ENCODE measurements at places on chromosomes 2 and 18.
A peak's percentile ranks its signal among the peaks of the same experiment; 100 is the strongest.

DNA sequence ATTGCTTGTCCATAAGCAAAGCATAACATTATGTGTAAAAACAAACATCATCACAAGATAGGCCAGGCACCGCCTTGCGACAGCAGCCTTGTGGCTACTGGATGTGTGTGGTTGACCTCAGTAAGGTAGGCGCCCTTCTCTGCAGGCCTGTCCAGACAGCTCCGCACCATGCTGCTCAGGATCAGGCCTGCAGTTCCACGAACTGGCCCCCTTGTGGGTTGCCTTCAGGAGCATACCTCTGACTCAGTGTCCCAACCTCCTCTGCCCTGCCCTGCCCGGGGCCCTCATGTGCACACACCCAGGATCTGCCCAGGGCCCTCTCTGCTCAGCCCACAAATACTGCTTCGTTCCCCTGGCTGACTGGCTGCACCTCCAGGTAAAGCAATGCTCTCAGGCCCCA, 16.1 kb upstream of the ZNF236 start:
- no peak for DNase-seq

- DNase-seq: no peak
Measured at GRCh38 chr2:148483665-148484064, 160.9 kb upstream of the EPC2 start.

DNA sequence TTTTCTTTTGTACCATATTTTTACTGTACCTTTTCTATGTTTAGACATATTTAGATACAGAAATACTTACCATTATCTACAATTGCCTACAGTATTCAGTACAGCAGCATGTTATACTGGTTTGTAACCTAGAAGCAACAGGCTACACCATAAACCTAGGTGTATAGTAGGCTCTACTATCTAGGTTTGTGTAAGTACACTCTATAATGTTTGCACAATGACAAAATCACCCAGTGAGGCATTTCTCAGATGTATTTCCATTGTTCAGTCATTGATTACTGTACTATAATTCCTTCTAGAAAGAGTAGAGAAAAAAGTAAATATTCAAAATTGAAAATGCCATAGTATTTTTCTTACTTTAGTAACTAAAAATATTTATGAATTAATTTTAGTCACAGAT, 490.1 kb upstream of the REG3G start:
- DNase-seq: no peak

- DNase-seq: no peak
Measured at GRCh38 chr2:62539606-62540407, 33.8 kb upstream of the TMEM17 start.

DNA sequence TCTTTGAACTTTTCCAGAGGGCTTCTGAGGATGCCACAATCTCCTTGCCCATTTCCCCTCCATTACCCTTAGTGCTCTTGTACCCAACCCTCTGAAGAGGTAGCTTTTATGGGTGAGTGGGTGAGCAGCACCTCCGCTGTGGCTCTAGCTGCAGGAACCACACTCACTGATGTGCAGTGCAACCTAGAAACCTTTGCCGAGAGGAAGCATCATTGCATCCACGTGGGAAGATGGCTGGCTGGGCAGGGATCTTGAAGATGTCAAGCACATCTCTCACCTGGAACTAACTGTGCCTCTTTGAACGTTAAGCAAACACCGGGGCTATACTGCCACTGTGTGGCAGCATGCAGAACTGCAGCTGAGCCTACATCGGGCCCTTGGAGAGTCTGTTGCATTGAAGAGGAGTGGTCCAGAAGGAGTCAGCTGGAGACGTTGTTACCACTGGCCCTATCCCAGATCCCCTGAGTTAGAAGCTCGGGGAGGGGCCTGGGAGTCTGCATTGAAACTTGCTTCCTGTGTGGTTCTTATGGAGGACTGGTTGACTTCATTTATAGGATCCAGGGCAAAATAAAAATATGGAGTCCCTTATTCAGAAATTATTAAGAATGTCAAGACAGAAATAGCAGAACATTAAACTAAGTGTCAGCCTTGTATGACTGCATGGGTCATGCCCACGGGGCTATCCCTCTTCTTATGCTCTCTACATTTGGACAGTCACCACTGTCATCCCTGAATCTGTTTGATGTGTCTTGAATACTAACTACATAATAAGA, 28.7 kb downstream of the IGFBP5 start:
- no peak for DNase-seq

DNA sequence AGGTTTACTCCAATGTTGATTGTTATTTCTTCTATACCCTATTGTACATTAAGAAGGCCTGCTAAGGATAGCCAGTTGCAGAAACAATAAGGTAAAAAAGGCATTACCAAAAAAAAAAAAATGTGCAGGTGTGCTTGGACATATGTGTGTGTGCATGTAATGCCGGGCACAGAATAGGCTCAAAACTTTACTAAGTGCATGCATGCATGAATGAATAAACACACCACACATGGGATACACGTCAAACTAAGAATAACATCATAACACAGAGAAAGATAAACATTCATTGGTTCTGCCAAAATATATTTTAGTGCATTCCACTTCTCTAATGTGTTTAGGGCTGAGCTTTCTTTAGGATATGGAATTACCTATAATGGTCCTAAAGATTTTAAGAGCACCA, 298.2 kb downstream of the TCF4 start:
- no peak for DNase-seq

DNA sequence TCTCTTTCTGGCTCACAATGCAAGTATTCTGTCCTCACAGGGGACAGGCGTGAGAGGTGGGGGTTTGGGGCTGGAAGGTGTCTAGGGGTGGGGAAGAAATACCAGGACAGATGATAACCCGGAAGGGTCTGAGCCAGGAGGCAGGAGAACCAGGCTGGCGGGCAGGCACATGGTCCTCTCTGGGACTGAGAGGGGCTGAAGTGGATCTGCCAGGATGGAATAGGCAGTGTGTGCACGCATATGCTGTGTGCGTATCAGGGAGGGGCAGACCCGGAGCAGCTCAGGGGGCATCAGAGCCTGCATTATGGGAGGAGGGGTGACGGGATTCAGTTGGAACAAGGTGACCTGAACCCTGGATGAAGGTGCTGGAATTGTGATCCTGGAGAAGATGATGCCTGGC, 157.3 kb downstream of the DYSF start:
- DNase-seq: no peak

DNA sequence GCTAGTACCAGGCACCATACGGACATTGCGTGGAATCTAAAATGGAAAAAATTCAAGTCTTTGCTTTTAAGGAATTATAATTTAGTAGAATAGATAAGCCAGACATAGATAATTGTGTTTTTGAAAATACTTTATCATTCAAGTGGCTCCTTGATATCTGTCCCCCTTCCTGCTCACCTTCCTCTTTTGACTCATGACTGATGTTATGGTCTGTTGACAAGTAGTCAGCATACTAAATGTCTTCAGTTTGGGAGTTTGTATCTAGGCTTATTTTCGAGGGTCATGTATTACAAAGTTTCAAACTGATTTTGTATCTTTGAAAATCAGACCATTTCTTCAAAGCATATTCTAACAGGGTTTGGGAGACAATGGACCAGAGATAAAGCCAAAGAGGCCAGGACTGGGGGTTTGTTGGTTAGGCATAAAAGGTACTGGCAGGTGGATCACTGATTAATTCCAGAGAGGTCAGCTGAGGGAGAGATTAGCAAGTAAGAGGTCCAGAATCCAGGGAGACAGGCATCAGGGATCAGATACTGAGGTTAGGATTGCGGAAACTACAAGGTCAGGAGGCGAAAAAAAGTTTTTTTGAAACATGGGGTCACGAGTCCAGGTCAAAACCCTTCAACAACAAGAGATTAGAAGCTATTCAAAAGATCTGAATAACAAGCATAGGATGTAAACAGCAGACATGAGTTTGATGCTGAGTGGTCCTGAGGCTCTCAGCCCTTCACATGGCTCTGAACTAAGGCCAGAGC, 31.5 kb upstream of the KLHL14 start:
- no peak for DNase-seq

GRCh38 chr2:6526093-6526824, 339.4 kb downstream of the CMPK2 start:
- DNase-seq: no peak

DNA sequence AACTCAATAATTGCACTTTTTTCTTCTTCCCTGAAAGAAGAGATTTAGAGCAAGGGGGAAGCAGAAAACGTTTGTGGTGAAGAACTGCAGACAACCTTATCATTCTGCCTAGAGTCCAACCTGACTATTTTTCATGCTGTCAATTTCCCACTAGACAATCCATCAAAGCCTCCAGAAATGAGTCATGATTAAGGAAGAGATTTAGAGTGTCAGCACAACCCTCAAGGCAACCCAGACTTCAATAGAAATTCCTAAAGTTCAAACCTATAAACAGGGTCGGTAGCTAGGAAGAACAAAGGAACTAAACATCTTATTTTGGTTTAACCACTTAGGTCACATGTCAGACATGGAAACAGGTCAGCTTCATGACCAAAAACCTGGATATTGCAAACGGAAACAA, 86.9 kb downstream of the SLC25A12 start:
- DNase-seq: no peak

DNA sequence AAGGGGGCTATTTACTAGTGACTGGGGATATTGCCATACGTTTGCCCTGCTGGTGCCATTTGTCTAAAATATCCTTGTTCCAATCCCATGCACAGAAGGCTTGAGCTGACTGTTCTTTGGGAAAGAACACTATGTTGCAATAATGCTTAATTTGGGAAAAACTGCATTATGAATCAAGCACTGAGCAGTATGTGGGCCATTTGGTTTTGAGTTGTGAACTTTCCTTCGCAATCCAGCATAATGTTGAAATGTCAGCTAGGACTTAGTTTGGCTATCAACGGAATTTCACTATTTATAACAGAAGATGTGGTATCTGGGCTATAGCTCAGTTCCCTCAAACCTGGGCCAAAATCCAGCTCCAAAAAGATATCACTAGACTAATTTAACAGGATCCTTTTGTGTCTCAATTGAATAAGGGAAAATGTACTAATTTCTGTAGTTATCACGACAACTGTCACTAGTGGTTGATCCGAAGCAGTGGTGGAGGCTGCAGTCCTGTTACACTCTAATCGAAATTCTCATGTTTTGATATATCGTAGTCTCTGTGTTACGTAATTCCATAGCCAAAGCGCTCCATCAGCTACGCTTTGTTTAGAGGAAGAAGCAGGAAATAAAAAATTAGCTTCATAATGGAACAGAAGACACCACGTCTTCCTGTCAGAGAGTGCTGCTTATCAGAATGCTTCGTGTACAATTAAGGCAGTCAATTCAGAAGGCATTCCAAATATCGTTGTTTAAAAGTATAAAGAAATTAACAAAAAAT, 686.8 kb upstream of the SALL3 start:
- no peak for DNase-seq

GRCh38 chr18:58314284-58314683, 270.3 kb downstream of the NEDD4L start:
- DNase-seq: no peak

- no peak for DNase-seq
Measured at GRCh38 chr2:195995499-195995898, 73.1 kb downstream of the DNAH7 start.

DNA sequence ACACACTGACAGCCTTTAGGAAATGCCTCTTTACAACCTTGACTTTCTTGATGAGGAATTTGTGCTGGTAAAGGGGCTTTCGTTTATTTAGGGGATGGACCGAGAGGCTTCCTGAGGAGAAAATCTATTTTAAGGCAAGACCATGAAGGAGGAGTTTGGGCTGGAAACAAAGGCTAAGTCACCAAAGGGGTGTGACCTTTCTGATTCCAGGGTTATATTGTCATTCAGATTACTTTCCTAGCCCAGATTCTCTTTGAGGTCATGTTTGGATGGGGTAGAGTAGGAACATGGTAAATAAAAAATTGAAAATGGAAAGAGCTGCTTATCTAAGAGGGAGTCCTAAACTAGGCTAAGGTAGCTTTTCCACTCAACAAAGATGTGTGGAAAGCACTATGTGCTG, 77.1 kb upstream of the UGP2 start:
- DNase-seq: no peak

DNA sequence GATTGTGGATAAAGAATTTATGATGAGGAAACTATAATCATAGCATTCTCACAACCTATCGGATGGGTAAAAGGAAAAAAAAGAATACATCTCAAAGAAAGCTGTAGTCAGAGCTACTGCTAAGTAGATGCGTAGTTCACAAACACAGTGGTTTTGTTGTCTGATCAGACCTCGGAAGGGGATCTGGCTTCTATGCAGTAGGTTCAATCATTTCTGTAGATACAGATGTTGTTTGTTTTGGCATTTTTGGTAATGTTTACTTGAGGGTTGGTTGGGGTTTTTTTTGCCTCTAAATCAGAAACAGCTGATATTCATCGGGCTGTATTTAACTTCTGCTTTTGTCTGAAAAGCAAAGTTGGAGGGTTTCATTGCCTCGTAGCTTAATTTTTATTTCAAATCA, 42.1 kb downstream of the NPAS2 start:
- no peak for DNase-seq

GRCh38 chr2:173657996-173658717, 303.5 kb downstream of the CDCA7 start:
- DNase-seq: peak; percentile 77

DNA sequence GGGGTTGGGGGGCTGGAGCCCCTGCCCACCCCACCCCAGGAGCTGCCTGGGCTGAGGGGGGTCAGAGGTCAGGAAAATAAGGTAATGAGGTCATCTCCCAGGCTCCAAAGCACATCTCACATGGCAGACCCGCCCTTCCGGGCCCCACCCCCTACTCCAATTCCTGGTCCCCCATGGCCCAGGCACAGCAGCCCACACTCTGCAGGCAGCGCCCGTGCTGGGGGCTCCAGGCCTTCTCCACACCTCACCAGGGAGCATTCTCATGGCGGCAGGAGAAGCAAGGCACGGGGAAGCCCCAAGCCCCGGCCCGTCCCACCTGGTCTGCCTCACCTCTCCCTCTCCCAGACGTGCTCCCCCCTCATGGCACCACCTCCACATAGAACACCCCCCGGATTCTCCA, 43.8 kb downstream of the AQP12A start:
- DNase-seq: no peak

DNA sequence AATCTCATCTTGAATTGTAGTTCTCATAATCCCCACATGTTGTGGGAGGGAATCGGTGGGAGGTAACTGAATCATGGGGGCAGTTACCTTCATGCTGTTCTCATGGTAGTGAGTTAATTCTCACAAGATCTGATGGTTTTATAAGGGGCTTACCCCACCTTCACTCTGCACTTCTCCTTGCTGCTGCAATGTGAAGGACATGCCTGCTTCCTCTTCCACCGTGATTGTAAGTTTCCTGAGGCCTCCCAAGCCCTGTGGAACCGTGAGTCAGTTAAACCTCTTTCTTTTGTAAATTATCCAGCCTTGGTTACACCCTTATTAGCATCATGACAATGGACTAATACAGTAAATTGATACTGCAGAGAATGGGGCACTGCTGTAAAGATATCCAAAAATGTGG, 57.9 kb downstream of the SCN7A start:
- DNase-seq: no peak

DNA sequence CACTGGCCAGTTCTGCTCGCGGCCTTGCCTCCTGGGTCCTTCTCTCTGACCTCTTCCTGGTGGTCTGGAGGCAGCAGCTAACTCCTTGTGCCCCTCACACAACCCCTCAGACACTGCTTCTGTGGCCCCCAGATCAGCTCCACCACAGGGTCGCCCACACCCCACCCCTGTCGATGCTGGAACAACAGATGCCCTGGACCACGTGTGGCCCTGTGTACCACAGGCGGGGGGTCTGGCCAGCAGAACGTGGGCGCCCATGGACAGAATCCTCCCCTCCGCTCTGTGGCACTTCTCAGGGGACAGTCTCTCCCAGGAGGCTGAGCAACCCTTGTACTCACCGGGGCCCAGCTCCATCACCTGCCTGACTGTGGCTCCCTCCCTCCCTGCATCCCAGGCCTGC, 245.6 kb downstream of the NDUFA10 start:
- no peak for DNase-seq

- DNase-seq: no peak
Measured at GRCh38 chr2:138213084-138213483, 248.8 kb downstream of the HNMT start.

GRCh38 chr2:121748202-121748601, 7.2 kb upstream of the TSN start:
- DNase-seq: no peak
